ENCODE measurements at places on chromosomes 2 and 18.

- DNase-seq = no peak
Measured at GRCh38 chr2:96106991-96107707, 9.2 kb downstream of the ADRA2B start.

DNA sequence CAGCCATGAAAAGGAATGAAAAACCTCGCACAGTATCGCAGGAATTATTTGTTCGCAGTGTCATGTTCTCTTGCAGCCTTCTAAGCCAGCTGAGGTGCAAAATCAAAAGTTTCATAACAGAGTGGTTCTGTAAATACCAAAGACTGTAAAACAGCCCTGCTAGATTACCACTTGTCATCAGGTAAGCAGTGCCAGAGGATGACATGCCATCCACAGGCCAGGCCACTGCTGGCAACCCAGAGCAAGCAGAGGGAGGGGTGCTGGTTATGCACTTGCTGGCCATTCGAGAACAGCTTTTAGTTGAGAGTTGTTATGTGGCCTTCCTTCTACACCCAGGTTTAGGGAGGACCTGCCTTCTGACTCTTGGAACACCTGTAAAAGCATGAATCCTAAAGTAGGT lies 114.3 kb upstream of the MGAT5 start:
- no peak for DNase-seq

DNA sequence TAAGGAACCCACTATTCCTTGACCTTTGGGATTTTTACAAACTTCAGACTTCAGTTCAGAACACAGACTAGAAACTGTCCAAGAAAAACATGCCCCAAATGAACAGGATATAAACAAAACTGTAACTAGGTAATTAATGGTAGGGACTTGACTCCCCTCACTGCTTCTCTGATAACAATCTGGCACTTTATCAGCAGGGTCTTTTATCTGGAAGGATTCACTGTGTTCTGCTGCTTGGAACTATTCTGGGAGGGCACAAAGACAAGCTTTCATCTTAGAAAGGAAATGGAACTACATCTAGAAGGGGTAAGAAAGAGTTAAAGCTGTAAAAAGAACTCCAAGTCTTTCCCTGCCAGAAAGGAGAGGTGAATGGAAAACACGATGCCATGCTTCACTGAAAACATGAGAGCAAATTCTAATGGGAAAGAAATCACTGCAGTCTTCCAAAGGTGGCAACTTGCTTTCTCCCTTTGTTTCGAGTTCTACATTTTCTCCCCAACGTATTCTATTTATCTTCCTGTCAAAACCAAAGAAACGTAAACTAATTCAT lies 181.2 kb downstream of the THADA start:
- DNase-seq = no peak

DNA sequence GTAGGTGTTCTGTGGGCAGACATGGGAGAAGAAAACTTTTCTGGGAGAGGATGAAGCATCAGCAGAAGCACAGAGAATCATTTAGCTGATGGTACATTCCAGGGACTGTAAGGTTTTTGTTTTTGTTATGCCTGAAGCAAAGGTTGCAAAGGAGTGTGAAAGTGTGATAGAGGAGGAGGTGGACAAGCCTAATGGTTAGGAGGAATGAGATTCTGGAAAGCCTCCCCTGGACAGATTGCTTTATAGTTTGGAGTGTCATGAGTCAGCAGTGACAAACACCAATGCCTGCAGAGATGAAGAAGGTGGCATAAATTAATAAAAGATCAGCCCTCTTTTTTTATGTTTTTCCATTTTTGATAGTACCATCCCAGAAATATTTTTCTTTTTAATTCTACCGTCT lies 171.6 kb upstream of the BOD1L2 start:
- DNase-seq = no peak

GRCh38 chr18:41004324-41004723 lies 950.7 kb upstream of the PIK3C3 start:
- no peak for DNase-seq

DNA sequence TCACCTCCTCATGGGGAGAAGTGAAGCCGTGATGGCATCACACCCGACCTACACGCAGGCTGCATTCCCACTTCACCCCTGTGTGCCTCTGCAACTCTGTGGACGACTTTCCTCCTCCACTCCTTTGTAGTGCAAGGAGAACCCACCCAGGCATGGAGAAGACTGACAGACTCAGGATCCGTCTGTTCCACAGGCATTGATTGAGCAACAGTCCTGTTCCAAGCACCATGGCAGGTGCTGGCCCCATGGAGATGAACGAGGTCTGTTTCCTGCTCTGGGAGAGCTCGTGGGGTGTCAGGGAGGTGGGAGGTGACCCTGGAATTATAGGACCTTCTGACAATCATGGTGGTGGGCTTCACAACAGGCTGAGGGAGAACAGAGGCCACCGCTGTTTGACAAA lies 284.7 kb upstream of the HDAC4 start:
- DNase-seq = no peak

DNA sequence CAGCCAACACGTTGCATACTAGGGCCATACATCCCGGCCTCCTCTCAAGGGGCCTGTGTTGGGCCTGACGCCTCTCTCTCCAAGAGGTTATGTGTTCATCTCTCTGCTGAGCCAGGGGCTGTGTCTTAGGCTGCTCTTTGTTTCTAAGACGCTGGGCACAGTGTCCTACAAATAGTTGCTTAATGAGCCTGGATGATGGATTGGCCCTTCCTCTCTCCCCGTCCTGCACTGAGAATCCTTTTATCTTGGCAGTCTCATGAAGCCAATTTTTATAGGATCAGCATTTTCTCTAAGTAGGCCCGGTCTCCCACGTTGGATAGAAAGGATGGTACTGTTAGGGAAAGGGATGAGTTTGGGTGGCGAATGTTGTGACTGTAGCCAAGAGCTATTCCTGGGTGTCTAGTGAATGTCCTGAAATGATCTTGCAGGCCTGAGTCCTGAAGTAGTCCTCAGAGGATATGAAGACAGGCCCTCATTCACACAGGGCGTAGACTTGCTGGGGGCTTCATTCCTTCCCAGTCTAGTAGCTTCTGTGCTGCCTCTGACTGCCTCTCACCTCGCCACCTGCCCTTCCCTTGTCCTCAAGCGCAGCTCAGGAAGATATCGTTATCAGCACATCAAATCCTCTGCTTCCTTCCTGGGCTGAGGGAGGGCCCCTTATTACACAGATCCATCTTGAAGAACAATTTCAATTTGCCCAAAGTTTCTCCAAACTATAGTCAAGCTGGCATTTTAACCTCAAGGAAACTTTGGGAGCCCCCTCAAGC lies 8.8 kb downstream of the LBH start:
- DNase-seq = no peak

- peak; percentile 50 for DNase-seq
Measured at GRCh38 chr2:203453858-203454451, 81.1 kb downstream of the RAPH1 start.

DNA sequence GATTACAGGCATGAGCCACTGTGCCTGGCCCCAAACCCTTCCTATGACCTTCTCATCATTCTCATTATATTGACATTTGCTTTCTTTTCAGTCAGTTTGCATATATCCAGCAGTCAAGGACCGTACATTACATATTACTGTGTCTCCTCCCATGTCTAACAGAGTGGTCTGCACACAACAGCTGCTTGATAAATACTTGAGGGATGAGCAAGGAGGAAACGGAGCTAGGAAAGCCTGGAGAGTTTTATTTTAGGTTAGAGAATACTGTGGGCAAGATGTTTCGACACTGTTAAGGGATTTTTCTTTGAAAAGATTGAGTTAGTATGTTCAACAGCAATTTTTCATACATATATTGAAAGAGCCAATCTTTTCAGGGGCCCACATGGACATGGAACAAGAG lies 76.2 kb upstream of the CHRNA1 start:
- no peak for DNase-seq

DNA sequence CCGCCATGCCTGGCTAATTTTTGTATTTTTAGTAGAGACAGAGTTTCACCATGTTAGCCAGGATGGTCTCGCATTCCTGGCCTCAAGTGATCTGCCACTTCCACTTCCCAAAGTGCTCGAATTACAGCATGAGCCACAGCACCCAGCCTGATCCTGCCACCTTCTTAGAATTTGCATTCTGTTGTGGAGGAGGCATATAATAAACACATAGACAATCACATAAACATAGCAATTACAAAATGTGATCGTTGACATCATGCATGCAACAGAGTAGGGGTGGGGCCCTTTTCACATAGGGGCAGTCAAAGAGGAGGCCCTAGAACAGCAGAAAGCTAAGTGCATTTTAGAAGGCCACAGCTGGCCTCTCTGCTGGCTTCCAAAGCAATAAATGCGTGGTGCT lies 39.9 kb upstream of the TSPYL6 start:
- no peak for DNase-seq

DNA sequence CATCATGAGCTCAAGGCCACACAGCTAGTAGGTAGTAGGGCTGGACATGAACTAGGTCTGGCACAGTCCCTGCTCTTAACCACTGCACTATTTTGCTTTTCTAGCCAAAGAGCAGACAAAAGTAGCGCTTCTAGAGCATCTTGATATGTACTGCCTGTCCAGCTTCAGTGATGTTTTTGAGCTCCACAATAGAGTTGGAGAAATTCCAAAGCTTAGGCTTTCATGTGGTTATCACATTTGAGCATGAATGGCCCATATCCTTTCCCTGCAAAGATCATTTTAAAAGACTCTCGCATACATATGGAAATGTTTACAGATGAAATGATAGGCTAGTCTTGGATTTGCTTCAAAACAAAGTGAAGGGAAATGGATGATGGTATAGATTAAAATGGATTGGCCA lies 128.7 kb downstream of the MAP3K20 start:
- DNase-seq = no peak

- peak; percentile 27 for DNase-seq
Measured at GRCh38 chr2:133568172-133568571, at the start of gene NCKAP5. Gene NCKAP5, minus strand, starts transcription at chr2:133568463. Its CDS starts 50,937 bp downstream, at chr2:133517526.

GRCh38 chr2:238238766-238239542 lies 884 bp downstream of the HES6 start:
- DNase-seq = peak; percentile 7

DNA sequence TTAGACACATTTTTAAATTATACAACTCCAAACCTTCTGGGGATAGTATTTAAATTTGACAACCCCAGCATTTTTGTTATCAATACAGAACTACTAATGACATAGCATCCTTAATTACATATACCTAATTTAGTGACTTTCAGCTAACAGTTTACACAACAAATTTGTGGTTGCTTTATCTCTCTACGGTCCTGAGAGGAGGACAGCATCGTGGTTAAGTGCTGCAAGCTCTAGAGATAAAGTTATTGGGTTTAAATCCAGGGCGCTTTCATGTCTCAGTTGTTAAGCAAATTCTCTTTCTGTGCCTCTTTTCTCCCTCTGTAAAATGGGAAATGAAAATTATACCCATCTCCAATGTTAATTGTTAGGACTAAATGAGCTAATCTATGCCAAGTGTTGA lies 129.3 kb downstream of the METTL4 start:
- DNase-seq = no peak

DNA sequence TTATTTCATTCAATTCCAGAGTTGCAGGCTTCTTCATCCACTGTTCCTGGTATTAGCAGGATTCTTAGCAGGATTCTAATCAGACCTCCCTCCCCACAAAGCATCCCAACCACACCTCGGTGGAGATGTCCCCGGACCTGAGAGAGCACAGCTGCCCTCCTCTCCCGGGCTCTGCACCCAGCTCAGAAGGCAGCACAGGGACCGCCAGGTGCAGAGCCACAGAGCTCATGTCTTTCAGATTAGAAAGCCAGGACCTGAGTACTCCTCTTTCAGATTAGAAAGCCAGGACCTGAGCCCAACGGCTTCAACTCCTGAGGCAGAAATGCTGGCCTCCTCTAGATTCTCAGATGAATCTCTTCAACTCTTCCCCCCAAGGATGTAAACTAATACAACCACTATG lies 152.3 kb downstream of the MYO5B start:
- no peak for DNase-seq

DNA sequence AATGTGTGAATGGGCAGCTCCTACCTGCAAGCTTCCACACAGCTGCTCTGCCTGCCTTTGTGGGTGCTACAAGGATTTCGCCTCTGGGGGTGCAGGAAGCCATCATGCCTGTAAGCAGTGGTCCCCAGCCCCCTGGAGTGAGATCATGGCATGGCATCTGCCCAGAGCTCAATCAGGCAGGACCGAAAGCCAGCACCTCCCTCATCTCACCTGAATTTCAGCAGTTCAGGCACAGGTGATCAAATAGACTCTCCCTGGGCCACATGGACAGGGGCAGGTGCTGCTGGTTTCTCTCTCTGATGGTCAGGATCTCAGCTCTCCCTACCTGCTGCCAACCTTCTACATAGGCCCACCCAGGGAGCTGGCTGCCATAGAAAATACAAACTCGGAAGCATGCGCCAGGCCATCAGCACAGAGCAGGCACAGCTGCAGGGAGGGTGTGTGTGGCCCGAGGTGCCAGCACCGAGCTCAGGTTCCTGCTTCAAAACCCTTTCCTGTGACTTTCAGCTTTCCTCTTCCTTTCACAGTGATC lies 133.2 kb upstream of the ID2 start:
- DNase-seq = no peak

- peak; percentile 10 for DNase-seq
Measured at GRCh38 chr2:67792681-67793091, 270.1 kb downstream of the C1D start.

DNA sequence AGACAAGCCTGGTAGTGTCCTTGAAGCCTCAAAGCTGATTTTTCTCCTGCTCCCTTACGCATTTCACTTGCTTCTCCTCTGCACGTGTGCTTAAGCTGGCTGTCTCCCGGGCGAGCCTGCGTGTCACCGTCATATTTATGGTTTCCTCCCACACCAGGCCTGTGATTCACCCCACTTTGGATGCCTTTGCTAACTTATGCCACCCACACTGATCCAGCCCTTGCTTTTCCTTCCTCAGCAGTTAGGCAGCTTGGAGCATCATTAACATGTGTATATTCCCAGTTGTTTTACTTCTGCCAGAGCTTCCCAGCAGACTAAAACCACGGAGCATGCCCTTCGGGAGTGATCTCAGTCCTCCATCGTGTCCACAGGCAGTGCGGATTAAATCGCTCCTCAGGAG lies 2.2 kb downstream of the ST3GAL5 start:
- DNase-seq = no peak

- no peak for DNase-seq
Measured at GRCh38 chr2:239479471-239479870, 78.7 kb upstream of the HDAC4 start.

DNA sequence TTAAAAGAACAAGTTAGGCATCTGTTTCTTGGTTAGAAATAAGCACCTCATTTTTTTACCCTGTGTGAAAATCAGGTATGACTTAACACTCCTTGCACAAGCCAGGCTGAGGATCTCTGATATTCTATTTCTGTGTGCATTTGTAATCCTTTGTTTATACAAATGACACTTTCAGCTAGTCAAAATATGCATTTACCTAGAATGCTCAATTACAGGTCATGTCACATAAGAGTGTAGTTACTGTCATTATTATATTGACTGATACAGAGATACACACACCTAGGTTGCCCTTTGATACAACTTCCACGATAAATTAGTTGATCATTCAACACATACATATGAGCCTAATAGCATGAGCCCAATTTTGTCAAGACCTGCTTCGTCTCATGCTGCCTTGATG lies 144.3 kb downstream of the CHST9 start:
- DNase-seq = no peak

GRCh38 chr2:183967756-183968155 lies 630.6 kb upstream of the ZNF804A start:
- no peak for DNase-seq
